ENCODE measurements at places on chromosomes 5 and 9.
A peak's percentile ranks its signal among the peaks of the same experiment; 100 is the strongest.

GRCh38 chr5:138748630-138749081, 4.6 kb upstream of the CTNNA1 start:
- no peak for DNase-seq

DNA sequence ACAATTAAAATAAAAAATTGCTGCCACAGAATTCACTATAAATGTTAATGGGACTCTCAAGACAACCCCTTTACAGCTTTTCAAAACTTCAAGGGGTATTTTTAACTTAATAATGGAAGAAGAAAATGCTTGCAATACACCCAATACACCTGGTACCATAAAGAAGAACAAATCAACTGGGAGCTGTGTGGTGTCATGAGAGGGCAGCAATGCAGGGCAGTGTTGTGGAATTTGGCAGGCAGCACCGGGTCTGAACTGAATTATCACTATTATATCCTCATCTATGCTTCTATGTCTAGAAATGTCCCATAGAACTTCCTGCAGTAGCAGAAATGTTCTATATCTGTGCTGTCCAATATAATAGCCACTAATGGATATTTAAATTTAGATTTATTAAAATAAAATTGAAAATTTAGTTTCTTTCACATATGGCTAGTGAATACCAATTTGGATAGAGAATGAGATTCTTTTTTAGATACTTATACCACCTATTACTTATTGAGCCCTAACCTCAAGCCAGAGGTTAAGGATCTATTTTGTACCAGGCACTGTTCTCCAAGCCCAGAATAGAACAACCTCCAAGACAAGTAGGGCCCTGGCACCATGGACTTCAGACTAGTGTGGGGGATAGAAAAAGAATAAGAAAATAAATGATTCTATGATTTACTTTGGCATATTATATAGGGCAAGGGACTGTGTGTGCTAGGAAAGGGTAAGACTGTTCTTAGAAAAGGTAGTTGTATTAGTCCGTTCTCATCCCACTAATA, 265.3 kb downstream of the PDE4D start:
- DNase-seq: no peak

DNA sequence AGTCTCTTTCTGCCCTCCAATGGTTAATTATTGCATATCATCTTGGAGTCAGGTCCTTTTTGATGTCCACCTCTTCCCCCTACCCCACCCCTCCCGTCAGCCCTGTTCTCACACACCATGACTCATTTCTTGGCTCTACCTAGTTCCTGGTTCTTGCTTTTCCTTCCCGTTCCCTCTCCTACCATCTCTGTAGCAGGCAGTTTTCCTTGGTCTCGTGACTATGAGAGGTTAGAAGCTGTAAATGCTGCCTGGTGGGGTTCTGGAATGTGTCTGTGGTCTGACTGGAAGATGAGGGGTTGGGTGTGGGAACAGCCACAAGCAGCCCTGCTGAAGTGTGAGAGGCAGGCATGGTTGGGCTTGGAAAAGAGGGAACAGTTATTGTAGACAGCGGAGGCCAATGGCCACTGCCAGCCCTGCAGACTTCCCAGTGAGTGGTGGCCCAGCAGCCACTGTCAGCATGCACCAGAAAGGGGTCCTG, 18.2 kb downstream of the SLC22A5 start:
- DNase-seq: peak; percentile 68

DNA sequence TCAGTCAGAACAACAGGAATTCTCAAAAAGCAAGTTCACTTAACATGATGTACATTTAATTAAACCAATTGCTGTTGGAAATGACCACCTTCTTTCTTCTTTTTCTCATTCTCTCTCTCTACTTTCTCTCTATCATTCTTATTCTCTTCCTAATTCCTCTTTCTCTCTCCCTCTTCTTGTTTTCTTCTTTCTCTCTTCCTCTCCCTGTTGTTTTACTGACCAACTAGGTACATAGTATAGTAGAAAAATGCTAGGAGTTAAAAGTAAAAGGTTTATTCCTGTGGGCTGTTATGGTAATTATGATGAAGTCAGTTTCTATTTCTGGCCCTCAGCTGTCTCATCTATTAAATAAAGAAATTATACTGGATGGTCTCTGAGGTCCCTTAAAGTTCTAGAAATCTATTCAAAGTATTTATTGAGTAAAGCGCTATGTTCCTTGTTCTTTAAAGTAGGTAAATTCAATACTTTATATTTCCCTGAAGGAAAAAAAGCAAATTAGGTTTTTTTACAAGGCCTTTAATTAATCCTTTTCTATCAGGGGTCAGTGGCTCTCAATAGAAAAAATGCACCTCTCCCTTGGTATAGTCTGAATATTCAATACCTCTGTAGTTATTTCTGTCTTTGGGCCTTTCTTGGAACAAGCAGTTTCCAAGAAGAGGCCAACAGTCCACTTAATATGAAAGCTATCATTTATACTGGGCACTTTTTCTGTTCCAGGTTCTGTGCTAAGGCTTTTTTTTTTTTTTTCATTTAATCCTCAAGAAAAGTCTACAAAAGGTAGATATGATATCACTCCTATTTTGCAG, 102.3 kb upstream of the SLC30A5 start:
- no peak for DNase-seq

DNA sequence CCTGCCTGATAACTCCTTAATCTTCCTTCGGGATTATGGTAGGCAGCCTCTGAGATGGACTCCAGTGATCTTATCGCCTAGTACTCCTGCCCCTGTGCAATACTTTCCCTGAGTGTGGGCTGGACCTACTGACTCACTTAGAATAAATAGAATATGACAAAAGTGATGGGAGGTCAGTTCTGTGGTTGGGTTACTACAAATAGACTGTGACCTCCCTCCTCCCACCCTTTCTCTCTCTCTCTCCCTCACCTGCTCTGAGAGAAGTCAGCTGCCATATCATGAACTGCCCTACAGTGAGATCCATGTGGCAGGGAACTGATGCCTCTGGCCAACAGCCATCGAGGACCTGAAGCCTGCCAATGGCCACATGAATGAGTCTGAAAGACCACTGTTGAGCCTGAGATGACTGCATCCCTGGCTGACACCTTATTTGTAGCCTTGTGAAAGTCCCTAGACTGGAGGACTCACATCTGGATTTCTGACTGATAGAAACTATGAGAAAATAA, 31.7 kb downstream of the NRG2 start:
- peak; percentile 65 for DNase-seq

DNA sequence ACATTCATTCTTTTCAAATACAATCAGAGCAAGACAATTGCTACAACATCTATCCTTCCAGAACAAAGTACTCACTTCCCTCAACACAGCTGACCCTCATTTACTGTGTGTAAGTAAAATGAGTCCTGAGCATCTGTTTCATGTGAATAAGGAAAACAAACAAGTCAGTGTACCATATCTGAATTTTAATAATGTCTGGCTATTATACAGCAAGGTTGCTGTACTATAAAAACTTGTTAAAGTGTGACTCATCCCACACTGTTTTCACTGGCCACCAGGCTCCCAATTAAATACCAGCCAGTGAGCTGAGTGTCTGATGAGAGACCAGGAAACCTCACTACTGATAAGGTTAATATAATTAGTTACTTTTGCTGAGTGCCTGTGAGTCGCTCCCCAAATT, 339.8 kb downstream of the AGTPBP1 start:
- no peak for DNase-seq

DNA sequence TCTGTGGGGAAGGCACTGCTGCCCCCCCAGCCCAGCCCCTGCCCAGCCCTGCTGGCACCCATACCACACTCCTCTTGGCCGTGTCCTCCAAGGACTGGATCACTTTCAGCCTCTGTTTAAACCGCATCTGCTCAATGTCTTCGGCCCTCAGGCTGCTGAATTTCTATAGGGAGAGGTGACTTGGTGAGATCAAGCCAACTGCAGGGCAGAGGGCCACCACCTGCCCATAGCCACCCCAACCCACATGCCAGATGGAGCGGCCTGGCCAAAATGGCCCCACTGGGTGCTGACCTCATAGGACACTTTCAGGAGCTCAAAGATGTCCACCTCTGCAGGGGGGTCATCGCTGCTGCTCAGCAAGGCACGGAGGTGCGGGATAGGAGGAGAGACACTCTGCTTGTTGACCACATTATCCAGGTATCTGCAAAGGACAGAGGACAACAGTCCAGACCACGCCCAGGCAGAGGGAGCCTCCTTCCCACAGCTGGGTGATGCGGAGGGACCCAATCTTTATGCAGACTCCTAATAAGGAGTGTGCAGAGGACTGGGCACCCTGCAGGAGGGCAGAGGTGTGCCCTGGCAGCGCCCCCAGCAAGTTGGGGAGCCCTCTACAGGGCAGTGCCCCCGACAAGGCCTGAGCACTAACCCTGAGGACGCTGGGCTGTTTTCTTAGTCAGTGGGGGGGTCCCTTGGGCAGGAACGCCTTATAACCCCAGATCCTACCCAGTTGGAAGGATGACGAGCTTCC, 14.4 kb upstream of the MRNIP start:
- no peak for DNase-seq

- no peak for DNase-seq
Observed at GRCh38 chr5:180557217-180557809, 34.0 kb downstream of the SCGB3A1 start.

DNA sequence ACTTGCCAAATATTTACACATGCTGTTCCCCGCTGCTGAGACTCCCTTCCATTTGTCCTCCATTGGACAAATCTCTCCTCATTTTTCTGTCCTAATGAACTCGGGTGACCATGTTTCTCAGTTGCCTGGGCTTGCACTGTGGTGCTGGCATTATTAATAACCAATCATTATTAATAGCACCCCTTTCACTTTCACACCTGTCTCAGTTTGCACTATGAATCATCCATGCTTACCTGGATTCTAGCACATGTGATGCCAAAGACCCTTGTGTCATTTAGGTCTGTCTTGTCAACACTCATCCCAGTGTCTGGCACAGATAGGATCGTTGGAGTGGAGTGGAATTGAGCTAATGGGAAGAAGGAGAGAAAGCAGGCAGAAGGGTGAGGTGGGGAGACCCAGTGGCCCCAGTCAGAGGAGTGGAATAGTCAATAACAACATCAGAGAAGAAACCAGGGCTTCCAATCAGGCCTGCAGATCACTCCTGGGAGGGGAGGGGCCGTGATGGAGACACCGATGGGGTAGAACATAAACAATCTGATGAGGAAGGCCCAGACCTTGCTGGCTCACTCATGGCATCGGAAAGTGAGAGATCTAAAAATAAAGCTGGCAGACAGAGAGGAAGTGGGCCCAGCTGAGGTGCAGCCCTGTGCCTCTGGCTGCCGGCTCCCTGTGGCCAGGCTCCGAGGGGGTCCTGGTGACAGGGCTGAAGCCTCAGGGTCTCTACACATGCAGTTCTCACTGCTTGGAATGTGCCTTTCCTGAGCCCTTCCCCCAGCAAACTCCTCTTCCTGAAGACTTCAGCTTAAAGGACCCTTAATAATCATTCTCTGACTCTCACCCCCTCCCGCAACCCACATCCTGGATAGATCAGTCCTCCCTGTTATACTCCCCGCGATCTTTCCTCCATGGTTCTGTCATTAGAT, 33.5 kb upstream of the CRB2 start:
- DNase-seq: no peak

- DNase-seq: no peak
Observed at GRCh38 chr5:37751227-37751626, 88.6 kb downstream of the GDNF start.

GRCh38 chr5:133373121-133373870, 239.0 kb downstream of the FSTL4 start:
- no peak for DNase-seq

DNA sequence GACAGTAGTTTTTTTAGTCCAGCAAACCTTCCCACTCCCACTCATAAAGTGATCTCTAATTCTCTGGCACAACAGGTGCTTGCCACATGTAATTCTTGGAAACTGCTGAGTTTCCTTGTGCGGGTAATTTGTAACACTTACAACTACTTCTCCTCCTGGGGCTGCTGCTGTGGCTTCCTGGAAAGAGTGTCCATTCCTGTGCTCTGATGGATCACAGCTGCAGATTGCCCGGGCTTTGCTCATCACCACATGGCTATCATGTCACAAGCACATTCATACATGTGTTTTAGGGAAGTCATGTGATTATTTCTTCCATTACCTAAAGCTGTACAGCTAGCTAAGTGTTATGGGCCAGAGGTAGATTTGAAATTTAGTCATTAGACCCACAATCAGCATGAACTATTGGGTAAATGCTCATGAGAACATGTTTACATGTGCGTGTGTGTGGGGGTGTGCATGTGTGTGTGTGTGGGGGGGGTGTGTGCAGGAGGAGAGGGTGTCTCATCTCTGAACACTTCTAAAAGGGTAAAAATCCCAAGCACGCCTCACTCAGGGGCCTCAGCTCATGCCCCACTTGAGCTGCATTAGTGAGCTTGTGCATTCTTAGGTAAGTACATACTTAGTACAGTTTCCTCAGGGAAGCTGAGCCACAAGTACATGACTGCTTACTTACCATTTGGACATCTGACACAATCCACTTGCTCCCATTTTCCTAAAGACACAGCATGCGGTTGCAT, 118.1 kb upstream of the CCDC112 start:
- DNase-seq: peak; percentile 28

DNA sequence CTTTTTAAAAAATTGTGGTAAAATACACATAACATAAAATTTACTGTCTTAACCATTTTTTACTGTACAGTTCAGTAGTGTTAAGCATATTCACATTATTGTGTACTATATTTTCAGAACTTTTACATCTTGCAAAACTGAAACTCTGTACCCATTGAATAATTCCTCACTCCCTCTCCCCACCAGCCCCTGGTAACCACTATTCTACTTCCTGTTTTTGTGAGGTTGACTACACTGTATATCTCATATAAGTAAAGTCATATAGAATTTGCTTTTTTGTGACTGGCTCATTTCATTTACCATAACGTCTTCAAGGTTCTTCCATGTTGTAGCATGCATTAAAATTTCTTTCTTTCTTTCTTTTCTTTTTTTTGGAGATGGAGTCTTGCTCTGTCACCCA, 87.0 kb downstream of the LNPEP start:
- DNase-seq: no peak

DNA sequence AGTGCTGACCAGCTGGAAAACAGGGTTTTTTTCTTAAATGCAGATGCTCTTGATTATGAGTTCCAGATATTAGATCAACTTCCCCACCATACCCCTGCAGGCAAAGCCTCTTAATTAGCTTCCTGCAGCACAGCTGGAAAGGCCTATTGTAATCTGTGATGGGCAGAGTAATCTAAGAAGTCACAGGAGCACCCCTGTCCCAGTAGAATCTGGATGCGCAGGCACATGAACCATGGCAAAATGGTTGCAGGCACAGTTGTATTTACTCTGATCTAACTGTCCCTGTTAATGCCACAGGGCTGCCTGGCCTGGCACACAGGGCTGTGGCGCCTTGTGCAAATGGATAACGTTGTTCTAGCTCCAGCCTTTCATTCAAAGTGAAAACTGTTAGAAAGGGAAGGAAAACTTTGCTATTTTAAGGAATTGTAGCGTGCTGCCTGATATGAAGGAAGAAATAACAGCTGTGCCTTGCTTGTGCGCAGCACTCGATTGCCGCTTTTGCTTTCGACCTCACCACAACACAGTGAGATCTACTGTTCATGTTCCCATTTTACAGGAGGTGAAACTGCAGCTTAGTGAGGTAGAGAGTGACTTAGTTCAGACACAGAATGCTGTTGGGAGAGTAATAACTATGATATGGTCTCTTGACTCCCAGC, 2.3 kb downstream of the TGFBI start:
- DNase-seq: no peak

- DNase-seq: no peak
Observed at GRCh38 chr5:128904805-128905567, 60.3 kb upstream of the SLC27A6 start.
